KBM-7 (cell line): ENCODE measurements at places on chromosomes 11 and 22.

- DNase-seq: peak; percentile 99
These were observed 838 bp downstream of the FKBP2 start for GRCh38 chr11:64241491-64242374.

DNA sequence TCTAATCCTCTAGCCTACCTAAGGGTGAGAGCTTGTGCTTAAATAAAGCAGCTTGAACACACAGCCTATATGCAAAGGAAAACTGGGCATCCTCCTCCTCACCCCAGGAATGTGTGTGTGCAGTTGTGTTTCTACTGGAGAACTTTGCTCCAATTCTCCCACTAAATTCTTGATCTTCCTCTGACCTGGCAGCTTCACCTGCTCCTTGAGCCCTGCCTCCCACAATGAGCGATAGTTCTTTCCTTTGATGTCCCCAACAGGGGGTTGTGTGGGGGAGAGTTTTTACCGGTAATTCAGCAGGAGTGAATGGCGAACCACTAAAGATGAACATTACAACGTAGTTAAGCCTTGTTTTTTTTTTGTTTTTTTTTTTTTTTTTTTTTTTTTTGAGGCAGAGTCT lies 113.5 kb upstream of the RCN1 start:
- no peak for DNase-seq

- no peak for DNase-seq
These were observed 10.2 kb upstream of the TBC1D10A start for GRCh38 chr22:30336752-30337460.

GRCh38 chr11:19694796-19695345 lies 17.8 kb upstream of the NAV2 start:
- DNase-seq: no peak

- DNase-seq: no peak
These were observed 531 bp upstream of the SOX6 start for GRCh38 chr11:16356761-16357393.

DNA sequence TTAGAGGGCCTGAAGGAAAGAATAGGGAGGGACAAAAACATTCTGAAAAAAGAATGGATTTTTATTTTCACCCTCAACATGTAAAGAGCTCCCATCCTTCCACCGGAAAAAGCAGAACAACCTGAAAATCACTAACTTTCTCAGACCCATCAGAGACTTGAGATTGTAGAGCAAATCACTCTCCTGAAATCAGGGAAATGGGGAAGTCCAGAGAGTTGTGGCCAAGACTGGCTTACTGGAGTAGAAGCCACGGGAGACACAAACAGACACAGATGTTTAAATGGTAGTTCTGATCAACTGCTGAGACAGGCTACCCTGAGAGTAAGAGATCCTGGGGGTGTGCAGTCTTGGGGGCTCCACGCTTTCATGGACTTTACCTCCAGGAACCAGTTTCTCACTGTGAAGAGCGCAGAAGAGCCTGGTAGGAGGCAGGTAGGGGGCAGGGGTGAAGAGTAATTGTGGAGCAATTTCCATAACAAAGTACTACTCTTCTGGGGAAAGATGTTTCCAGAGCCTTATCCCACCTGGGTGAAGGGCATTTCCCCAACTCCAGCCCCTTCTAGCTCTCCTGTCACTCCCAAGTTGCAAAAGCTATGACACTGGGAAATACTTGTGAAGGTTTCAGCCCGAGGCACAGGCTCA lies 47.1 kb downstream of the ASCL2 start:
- peak; percentile 14 for DNase-seq

DNA sequence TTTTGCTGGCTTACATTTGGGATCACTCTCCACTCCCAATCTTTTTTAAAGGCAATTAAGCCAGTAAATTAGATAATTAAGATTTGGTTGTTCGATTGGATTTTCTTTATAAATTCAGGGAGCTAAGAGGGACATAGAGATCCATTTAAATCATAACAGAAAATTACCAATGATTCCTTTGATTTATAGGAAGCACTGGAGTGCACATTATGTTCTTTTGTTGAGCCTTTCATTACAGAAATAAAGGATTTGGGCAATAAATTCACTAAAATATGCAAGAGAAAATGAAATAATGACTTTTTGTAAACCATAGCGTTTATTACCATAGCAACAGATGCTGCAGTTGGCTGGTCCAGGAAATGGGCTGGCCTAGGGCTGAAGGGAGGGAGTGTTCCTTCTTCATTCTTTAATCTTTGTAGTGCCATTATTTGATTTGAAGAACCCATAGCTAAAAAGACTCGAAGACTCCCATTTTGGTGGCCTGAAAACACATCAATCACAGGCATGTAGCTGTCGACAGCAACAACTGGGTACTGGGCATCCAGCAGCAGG lies 73.0 kb downstream of the C2CD3 start:
- DNase-seq: no peak

DNA sequence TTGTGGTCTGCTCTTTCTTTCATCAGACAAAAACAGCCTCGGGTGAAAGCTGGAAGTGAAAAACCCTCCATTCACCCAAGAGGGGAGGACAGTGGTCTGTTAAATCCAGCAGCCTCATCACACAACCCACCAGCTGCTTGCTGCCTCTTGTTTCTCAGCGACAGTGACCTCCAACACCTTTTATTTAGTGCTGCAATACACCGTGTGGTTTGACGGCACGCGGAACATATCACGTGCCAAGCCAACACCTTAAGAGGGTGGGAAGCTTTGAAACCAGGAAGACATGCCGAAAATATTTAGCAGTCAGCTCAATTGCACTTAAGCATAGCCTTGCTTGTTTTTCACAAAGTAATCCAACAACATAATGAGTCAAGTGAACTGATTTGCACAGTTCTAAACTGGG lies 39.8 kb upstream of the POGLUT3 start:
- no peak for DNase-seq

- DNase-seq: no peak
These were observed 31.4 kb downstream of the LIMK2 start for GRCh38 chr22:31243339-31244045.

DNA sequence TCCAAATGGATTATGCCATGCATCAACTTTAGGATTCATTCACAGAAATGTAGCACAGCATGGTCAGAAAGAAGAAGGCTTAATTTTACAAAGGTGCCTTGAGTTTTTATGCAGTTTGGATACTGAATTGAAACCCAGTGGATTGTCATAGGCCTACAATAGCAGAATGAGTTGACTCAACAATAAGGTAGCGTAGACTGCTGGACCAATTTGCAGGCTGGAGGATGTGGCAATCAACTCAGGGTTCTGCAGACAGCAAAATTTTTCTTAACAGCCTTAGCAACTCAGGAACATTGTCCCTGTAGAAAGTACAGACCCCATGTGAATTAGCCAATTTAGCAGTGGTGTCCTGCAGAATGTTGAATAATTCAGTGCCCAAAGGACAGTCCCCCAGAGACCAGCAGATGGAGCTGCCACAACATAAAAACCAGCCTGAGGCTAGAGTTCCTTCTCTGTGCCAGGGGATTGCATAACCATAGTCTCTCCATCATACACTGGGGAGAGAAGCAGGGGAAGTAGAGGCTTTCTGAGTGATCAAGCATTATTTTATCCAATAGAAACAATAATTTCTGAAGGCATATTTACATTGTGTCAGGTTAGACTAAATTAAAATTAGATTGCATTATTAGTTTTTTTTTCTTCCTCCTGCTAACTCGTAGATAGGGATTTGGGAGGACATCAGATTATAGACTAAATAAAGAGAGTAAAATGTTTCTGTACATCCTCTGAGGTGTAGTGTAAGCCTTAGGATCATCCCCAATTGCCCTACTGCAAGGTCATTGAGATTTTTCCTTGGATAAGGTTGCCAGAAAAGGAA lies 20.3 kb upstream of the MRPL17 start:
- peak; percentile 84 for DNase-seq

DNA sequence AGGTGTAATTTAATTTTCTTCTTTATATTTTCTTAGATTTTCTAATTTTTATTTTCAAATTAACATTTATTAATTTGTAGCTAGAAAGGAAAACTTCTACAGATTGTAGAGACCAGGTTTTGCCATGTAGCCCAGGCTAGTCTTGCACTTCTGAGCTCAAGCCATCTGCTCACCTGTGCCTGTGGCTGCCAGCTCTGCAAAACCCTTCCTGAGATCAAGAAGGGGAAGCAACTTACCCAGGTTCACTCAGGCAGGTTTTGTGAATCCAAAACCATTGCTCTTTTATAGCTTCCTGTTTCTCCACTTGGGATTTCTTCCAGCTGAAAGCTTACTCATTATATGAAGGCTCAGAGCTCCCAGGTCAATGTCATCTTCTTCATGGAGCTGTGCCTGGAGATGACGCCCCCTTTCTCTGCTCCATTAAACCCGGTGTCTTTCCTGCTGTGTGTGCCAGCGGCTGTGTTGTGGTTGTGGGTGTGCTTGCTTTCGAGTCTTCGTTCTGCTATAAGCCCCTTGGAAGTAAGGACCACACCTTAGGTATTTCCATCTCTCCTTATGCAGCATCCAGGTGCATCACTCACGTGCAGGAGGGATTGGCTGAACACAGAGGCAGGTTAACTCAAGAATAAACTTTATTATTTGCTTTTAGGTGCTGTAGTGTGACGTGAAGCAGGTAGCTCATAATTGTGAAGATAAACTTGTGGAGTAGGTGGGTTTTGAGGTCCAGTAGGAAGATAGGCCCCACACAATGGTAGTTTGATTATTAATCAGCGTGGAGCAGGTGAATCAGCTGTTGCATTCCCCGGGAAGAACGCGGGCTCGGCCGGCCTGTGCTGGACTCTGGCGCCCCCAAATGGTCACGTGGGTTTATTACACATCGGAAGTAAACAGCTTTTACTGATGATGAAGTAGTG lies 42.2 kb upstream of the INCENP start:
- peak; percentile 67 for DNase-seq

DNA sequence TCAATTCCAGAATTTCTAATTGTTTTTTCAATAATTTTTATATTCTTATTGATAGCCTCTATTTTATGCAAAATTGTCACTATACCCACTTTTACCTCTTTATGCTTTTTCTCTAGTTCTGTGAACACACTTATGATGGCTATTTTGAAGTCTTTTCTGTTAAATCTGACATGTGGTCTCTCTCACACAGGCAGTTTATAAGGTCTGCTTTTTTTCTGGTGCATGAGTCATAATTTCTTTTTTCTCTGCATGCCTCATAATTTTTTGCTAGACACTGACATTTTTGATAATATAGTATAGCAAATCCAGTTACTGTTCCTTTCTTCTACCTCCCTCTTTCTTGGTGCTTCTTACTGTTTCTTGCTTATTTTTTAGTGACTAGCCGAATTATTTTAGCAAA lies 36.0 kb downstream of the ZBTB44 start:
- no peak for DNase-seq

DNA sequence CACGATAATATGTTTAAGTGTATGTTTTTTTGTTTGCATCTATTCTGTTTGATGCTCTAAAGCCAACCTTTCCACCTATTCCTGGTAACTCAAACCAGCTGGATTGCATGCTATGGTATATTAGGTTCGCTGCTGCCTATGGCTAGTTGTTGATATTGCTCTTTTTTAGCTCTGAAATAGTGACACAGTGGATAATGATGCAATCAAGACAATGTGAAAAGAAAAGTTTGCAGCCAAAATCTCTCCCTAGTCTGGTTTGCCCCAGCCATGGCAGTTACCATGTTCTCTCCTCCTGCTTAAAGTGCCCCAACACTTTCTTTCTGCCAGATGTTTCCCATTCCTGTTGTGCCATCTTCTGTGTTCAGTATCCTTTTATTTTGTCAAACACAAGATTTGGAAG lies 269.7 kb downstream of the DYNC2H1 start:
- DNase-seq: no peak

GRCh38 chr11:848380-848931 lies 5.8 kb downstream of the TSPAN4 start:
- DNase-seq: no peak

GRCh38 chr11:33505093-33505492 lies 195.5 kb downstream of the C11orf91 start:
- DNase-seq: no peak

- DNase-seq: no peak
These were observed 942.5 kb downstream of the JRKL start for GRCh38 chr11:97332271-97332670.

DNA sequence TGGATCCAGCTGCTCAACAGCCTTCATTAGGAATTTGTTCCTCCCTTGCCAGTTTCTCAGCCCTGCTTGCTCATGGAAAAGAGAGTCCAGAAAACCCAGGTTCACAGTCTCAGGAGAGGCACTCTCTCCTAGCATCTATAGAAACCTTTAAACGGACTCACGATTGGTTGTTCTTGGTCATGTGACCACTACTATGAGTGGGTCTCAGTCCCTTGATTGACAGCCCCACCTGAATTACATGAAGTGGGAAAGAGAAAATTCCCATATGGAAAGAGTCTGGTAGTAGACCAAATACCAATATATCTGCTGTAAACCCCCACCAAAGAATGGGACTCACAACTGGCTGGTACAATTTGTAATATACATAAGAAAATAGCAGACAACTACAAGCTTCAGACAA lies 54.4 kb downstream of the COMMD9 start:
- no peak for DNase-seq

- DNase-seq: no peak
These were observed 21.5 kb upstream of the CBX7 start for GRCh38 chr22:39173787-39174497.

DNA sequence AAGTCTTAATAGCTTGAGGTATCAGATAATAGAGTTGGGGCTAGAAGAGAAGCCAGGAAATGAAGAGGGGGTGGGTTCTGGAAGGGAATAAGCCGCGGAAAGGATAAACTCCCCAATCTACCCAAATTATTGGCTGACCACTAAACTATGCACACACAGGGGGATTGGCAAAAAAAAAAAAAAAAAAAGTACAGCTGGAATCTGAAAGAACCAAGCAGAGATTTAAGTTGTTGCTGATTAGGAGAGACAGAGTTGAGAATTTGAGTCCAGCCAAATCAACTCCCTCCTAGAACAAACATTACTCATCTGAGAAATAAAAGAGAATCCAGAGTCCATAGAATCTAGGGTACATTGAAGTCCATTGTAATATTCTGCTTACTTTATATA lies 134.9 kb downstream of the CCDC81 start:
- DNase-seq: no peak

GRCh38 chr11:20156280-20156875 lies 3.9 kb downstream of the DBX1 start:
- DNase-seq: no peak

GRCh38 chr11:60124802-60125432 lies 36.5 kb downstream of the MS4A2 start:
- no peak for DNase-seq
